Activated effector memory CD4-positive, alpha-beta T cell treated with Interleukin-2 at 50 U/mL for 16 hours (primary cell): ENCODE measurements at places on chromosomes 16 and 17.

- DNase-seq: no peak
Measured at GRCh38 chr17:7644775-7645174, 6.0 kb upstream of the ATP1B2 start.

DNA sequence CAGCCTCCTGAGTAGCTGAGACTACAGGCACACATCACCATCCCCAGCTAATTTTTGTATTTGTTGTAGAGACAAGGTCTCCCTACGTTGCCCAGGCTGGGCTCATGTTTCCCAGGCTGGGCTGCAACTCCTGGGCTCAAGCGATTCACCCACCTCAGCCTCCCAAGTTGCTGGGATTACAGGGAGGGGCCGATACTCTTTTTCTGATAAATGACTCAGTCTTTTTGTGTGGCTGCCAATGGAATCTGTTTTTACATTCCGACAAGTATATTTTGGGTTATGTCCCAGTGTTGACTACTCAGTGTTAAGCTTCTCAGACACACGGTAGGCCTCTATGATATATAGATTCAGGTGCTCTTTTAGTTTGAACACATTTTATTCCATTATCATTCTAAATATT, 58.1 kb downstream of the SLFN11 start:
- DNase-seq: no peak

DNA sequence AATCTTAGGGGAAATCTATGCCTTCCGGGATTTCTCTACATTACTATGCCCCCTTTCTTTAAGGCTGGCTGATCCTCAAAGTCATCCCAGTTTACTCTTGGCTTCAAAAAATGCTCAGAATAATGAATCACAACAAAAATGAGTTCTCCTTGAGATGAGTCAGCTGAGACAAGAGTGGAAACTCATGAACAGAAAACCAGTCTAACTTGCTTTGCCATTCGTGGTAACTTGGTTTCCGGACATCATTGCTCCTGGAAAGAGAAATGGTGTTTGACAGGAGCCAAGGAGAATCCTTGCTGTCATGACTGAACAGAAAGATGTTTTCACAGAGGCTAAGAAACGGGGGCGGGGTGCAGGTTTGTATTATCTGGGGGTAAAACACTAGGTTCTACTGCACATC, 435.6 kb upstream of the DYNLRB2 start:
- no peak for DNase-seq

DNA sequence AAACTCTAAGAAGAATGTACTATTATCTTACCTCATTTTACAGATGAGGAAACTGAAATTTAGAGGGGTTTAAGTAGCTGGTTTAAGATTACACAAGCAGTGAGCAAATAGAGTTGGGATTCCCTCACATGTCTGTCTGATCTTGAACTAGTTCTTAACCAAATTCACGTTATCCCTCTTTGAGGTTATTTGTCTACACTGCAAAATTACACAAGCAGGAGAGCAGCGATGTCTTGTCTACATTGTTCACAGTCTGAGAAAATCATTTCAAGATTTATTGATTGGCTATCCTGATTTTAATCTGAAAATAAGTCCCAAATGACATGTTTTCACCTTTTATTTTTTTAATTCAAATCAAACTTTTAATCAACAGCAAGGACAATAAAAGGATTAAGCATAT, 56.9 kb downstream of the SOX9 start:
- DNase-seq: no peak

GRCh38 chr17:19946921-19947320, 30.7 kb downstream of the AKAP10 start:
- DNase-seq: no peak

DNA sequence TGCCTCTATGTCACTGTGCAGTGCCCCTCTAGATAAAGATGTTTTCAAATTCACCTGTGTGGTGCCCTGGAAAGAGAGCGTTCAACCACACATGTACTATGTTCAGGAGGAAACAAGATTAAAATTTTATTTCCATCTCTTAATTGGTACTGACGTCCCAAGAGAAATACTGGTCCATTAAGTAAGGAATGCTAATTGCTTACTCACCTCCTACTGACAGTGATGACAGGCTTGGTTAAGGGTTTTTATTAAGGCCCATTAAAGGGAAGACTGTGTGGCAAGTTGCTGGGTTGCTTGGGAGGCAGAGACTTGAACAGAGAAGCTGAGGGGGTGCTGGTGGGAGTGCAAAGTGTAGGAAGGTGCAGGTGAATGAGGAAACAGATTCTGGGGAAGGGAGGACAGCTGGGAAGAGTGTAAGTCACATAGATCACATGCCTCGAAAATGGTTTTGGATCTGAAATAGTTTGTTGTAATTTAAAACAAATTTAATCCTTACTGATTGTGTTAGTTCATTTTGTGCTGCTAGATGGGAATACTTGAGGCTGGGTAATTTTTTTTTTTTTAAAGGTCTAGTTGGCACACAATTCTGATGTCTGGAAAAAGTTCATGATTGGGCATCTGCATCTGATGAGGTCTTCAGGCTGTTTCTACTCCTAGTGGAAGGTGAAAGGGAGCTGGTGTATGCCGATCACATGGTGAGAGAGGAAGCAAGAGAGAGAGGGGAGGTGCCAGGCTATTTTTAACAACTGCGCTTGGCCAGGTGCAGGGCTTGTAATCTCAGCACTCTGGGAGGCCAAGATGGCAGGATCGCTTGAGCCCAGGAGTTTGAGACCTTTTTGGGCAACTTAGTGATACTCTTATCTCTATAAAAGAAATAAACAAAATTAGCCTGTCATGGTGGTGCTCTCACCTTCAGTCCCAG, 140.5 kb downstream of the CACNG3 start:
- DNase-seq: no peak

DNA sequence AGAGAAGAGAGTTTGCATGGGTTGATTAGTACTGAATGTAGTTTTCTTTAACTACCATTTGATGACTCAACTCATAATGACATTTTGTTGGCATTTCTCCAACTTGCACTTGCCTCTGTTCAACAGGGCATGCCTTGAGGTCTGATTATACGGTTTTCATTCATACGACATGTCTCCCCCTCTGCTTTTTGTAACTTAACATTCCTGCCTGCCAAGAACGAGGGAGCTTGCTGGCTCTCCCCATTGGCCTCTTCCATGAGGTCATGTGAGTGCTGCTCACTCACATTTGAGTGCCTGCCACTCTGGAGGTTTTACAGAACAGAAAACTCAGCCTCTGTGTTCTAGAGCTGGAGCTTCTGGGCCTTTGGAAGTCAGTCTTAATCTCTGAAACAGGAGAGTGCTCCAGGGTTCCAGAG, 19.7 kb downstream of the MAP2K6 start:
- DNase-seq: no peak

- DNase-seq: no peak
Measured at GRCh38 chr17:12070561-12070960, 49.9 kb downstream of the MAP2K4 start.

GRCh38 chr16:21523411-21524067, 75.8 kb upstream of the METTL9 start:
- no peak for DNase-seq

DNA sequence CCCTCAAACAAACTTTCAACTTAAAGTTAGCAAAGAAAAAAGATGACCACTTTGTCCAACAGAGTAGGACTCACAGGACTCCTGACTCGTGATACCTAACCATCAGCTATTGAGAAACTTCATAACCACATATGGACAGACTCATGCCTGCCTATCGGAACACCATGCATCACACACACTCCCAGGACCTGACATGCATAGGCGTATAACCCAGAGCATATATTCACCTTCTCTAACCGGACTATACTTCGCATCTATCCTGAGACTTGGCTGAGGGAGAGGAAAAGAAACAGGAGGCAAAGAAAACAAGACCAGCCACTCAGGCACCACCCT, 2.2 kb downstream of the PIP4K2B start:
- no peak for DNase-seq

DNA sequence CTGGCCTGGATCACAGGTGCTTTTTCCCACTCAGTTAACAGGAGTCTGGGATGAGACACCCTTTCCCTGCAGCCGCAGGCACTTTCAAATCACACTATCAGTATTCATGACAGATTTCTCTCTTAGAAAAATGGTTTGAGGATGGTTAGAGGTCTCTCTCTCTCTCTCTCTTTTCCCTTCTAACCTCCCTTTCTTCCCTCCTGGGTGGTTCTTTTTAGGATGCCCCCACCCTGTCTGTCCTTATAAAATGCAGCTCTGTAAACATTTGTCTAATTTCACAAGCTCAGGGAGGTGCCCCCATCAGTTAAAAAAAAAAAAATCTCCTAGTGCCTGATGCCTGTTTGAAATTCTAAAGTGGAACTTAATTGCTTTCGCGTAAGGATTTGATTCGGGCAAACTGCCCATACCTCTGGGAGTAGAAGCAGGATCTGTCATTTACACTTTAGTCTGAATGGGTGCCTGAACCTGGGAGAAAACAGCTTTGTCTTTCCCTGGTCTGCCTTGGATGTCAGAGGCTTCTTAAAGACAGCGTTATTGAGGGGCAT, 158.8 kb downstream of the CCDC182 start:
- no peak for DNase-seq

GRCh38 chr16:53809088-53809932, 105.4 kb downstream of the FTO start:
- DNase-seq: no peak

GRCh38 chr16:22970209-22970865, 156.4 kb downstream of the HS3ST2 start:
- no peak for DNase-seq

DNA sequence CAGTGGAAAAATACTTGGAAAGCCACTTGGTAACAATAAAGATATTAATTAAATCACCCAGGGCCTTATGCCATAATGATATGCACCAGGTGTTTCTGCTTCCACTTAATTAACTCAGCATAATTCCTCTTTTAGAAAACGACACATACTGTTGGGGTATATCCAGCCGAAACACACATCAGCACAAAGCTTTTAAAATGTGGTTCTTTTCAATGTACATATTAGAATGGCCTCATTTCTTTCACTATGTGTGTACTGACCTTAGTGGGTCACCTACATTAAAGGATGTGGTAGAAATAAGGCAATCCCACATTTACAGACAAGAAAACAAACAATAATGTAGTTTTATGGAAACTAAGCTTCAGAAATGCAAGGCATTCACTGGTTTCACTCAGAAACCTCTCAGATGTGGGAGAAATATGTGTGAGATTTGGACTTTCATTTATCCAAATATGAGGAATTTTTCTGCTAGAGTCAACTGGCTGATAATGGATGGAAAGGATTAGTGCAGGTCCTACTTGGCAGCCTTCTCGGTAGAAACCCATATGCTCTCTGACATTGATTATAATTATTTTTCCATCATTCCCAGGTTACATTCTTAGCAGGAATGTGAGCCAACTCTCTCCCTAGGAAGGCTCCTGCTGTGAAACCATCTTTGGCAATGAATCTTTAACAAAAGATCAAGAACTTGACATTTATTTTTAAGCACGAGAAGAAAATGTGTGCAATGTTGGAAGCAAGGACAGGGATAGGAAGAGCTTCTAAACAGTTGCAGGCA, 66.7 kb upstream of the DHX40 start:
- DNase-seq: no peak

DNA sequence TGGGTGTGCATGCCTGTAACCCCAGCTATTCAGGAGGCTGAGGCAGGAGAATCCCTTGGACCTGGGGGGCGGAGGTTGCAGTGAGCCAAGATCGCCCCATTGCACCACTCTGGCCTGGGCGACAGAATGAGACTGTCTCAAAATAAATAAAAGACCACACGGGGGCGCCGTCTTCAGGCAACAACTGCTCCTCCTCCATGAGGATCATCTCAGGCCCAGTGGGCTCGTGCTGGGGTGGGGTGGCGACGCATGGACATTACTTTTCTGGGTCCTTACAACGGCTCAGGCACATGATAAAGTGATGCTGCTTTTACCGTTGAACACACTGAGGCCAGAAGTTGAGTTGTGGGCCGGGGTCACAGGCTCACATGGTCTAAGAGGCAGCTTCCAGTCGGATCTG, 56.2 kb downstream of the PRMT7 start:
- no peak for DNase-seq

GRCh38 chr17:350706-351448, 1.7 kb downstream of the RPH3AL start:
- DNase-seq: no peak

- DNase-seq: peak; percentile 66
Measured at GRCh38 chr17:58531661-58532554, 17.5 kb upstream of the MTMR4 start.

DNA sequence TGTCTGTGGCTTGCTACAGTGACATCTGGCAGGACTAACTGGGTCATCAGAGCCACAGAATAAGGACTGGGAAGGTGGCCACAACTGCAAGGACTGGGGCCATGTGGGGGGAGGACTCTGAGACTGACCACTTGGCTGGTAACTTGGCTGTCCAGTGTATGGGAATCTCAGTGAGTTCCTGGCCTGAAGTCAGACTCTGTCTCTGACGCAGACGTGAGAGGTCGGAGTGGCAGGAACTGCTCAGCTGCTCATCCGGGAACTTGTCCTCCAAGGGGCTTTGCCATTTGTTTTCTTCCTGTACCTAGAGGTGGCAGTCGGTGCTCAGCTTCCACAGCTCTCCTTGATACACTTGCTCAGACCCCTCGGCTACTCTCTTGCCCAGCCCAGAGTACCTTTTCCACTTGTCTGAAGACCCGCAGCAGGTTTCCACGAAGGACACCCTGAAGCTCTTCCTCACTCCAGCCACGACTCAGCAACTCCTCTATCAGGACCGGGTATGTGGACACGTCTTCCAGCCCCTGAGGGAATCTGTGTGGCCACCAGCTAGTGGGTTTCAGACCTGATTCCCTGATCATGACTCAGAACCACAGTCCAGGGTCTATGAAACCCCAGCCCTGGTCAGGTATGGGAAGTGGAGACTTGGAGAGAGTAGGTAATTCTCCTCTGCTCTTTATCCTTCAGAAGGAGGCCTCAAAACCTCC, 7.3 kb upstream of the DPEP3 start:
- DNase-seq: no peak

DNA sequence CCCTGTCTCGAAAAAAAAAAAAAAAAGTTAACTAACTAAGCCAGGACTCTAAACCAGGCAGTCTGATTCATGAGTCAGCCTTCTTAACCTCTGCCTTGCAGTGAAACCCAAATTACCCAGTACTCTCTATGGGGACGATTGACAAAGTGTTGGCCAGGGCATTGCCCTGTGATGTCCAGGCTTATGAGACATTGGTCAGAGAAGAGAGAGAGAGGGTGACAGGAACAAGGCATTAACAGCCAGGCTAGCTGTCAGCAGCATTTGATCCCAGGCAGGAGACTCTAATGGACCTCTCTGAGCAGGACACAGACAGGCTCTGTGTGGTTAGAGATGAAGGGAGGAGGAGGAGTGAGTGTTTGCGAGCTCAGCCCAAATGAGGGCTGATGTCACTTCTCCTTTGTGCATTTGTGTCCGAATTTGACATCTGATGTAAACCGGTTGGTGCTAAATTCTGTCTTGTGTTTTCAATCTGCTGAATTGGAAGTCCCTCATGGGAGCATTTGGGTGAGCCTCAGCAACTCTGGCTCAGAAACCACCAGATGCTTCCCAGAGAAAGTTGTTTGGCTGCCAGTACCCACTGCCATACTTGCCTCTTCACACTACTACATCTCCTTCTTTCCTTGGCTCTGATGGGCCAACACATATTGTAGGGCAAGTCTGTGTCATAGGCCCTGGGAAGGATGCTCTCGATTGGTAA, 4.3 kb upstream of the MYL4 start:
- peak; percentile 32 for DNase-seq

- no peak for DNase-seq
Measured at GRCh38 chr16:65453646-65454045, 331.8 kb upstream of the CDH11 start.

- DNase-seq: no peak
Measured at GRCh38 chr17:77394540-77395295, 253.9 kb downstream of the SEC14L1 start.
